Endodermal cell (in vitro differentiated cells): ENCODE measurements at places on chromosomes 16 and 17.

GRCh38 chr17:48012151-48012520, 25.5 kb downstream of the COPZ2 start:
- peak; percentile 90 for DNase-seq

GRCh38 chr16:31475946-31476302, 4.0 kb downstream of the TGFB1I1 start:
- DNase-seq: peak; percentile 66

DNA sequence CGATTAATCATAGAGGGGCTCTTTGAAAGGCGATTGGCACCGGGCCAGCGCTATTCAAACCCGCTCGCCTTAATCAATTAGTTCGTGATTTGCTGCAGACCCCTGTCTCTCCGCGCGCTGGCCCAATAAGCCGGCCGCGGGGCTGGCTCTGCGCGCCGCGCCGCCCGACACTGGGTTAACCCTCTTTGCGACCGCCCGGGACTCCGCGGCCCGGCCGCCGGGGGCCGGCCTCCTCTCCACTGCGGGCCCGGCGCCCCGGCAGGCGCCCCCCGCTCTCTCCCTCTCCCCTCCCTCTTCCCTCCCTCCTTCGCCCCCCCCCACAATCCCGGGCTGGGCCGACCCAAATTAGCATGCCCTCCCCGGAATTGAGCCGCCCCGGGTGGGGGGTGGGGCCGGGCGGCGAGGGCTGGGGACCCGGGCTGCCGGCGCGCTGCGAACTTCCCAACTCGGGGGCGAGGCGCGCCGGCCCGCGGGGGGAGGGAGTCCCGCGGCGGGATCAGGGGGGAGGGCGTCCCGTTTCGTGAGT, 428 bp upstream of the SALL1 start:
- peak; percentile 95 for DNase-seq

GRCh38 chr17:37177254-37177870, 198.4 kb upstream of the C17orf78 start:
- no peak for DNase-seq

DNA sequence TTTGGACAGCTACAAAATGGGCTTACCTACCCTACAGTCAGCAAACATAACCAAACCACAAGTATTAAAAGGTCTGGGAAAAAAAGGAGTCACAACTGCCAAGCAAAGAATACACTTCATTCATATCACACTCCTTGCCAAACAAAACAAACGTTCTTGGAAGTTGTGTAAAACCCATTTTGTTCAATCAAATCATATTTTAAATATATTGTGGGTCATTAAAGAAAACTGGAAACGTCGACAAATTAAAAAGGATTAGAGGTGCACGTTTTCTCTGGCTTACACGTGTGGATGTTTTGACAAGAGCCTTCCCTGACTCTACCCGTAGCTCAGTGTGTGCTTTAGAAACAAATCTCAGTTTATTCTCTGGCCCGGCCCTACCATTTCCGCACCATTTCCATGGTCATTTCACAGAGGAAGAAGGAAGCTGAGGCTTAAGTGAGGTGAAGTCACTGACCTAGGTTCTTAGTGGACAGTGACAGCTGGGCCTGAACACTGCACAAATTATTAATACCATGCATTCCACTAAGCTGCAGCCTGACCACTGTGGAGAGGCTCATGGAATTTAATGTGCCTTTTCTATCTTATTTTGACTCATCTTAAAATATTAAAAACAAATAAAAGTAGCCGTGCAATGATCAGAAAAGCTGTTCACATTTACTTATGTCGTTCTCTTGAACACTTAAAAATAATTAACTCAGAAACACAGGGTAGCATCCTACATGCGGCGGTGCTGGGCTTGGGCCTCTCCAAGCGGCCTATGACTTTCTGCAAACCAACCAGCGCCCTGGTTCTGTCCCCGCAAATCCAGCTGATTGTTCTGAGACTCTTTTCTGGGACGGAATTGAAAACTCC, 968 bp downstream of the CEP112 start:
- no peak for DNase-seq

DNA sequence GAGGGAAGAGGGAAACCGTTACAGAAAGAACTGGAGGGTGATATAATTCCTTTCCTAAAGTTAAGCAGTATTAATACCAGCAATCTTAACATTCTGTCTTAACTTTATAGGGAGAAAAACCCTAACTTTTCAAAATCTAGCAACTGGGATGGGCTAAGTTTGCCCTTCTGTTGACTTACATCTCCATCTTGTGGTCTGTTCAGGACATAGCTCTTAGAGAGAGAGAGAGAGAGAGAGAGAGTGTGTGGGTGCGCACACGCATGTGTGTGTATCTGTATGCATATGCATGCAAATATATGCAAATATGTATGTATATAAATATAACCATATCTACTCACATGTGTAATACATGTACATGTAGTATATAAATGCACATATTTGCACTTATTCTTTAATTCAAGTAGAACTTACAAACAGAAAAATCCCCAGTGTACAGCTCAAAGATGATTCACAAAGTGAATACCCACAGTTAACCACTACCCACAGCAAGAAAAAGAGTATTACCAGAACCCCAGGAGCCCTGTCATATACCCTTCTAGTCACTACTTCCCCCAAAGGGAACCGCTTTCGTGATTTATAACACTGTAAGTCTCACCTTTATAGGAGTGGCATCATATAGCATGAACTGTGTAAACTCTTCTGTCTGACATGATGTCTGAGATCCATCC, 46.5 kb downstream of the STX8 start:
- no peak for DNase-seq

DNA sequence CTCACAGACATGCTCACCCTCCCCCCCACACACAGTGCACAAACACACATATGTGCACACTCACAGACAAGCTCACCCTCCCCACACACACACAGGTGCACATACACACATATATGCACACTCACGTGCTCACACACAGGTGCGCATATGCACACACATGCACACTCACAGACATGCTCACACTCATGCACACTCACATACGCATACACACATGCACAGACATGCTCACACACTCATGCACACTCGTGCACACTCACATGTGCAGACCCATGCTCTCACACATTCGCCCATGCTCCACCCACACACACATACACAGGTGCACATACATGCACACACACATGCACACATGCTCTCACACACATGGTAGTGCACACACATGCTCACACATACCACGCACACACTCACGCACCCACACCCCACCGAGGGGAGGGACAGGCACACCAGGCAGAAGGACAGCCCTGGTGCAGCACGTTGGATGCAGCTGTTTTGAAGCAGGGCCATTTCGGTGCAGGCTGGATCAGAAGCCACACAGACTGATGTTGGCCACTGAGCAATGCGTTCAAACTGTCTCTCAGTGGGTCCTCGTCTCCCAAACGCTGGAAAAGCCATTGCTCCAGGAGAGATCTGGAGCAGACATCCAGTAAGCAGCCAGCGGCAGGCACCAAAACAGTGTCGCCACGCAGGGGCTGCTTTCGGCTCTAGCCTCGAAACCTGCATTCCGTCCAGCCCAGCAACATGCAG, 86.2 kb upstream of the ZNF469 start:
- DNase-seq: peak; percentile 49
